ENCODE measurements at places on chromosomes 4 and X. TPM values are rescaled to one million over a fixed set of nuclear protein-coding genes. Genes with fewer than 3 reads are reported as not detected.

CXCL8 gene
- polyA plus RNA-seq = 1.3 TPM

BBS7 gene
- polyA plus RNA-seq = 8.0 TPM

- no peak for DNase-seq
Observed at GRCh38 chr4:163808011-163808410, 313.5 kb downstream of the TMA16 start.

DNA sequence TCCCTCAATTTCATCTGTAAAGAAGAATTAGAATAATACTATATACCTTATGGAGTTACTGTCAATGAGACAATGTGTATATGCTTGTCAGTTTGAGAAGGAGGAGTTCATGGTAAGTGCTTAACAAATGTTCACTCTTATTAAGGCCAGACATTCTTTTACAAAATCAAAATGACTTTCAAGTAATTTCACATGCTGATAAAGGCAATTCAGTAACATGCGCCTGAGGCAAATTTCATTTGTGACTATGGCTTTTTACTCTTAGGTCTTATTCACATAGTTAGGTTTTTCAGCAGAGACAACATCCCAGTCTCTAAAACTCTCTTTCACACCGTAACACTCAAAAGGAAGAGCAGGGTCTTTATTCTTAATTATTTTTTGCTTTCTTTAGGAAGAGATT lies 174.4 kb downstream of the CAMK2D start:
- no peak for DNase-seq

CXCL10 gene
- 1.3 TPM for polyA plus RNA-seq

All from kidney (tissue), 22 donors.